ENCODE measurements at places on chromosomes 3 and 15.

GRCh38 chr3:37492468-37492867 is 318.1 kb upstream of the LRRFIP2 start:
- H3K27me3 ChIP-seq: no peaks in the 10 kb centered on the region
- DNase-seq: no peak
- H3K27ac ChIP-seq: peak overlapping the region; percentile 81
- H3K4me1 ChIP-seq: peaks cover 46% of the 10 kb centered on the region

- H3K27me3 ChIP-seq: no peaks in the 10 kb centered on the region
- no peaks in the 10 kb centered on the region for H3K4me1 ChIP-seq
- DNase-seq: no peak
- no peak overlapping the region for H3K27ac ChIP-seq
- H3K36me3 ChIP-seq: no peaks in the 10 kb centered on the region
These were observed 6.9 kb upstream of the CFAP20DC start for GRCh38 chr3:59056706-59057105.

DNA sequence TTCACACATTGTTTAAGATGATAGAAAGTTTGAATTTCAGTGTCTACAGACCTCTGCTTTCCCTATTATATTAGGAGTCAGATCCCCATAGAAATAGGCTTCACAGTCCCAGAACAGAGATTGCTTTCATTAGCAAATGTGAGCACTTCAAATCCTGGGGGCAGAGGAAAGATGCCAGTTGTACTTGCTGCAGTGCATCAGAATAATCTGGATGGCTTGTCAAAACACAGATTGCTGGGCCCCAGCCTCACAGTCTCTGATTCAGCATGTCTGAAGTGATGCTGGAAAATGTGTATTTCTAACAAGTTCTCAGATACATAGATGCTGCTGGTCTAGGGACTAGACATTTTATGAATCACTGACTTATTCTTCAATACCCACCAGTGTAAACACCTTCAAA is 375.2 kb downstream of the FGF12 start:
- no peak for DNase-seq
- H3K36me3 ChIP-seq: no peaks in the 10 kb centered on the region
- H3K4me1 ChIP-seq: no peaks in the 10 kb centered on the region
- no peak overlapping the region for H3K27ac ChIP-seq

DNA sequence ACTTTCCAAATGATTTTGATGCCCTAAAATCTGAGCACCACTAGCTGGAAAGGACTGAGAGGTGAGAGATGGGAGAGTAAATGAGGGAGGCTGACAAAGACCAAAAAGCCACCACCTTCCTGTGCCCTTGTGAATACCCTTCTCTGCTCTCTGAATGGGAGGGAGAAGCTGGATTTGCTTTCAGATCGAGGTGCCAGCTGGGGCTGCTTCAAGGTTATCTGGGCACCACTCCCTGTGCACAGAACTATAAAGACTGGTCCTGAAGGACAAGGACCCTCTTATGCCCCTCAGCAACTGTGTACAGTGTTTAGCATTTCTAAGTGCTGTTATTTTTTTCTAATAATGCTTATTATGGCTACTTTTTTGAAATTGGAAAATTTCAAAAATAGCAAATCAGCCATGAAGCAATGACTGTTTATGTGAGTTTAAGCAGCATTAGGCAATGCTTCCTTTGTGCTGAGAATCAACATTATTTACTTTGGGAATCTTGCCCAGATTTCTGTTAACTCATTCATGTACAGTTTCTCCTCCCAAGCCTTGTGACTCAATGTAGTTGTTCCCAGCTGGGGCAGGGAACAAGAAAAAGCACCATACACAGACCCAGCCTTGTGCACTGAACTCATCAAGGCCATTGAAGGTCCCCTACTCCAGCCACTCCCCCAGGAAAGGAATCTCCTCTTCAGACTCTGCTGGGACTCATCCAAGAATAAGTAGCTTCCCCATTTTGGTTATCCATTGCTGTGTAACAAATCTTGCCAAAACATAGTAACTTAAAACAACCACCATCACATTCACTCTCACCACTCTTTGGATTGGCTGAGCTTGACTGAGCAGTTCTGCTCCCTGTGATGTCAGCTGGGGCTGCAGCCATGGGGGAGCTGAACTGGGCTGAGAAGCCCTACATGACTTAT is 37.3 kb upstream of the CDV3 start:
- peaks cover 9% of the 10 kb centered on the region for H3K4me1 ChIP-seq
- H3K36me3 ChIP-seq: no peaks in the 10 kb centered on the region
- peak overlapping the region; percentile 22 for H3K27ac ChIP-seq
- H3K4me3 ChIP-seq: no peak overlapping the region
- H3K27me3 ChIP-seq: no peaks in the 10 kb centered on the region

GRCh38 chr3:155093261-155093660 is 13.1 kb downstream of the MME start:
- H3K36me3 ChIP-seq: no peaks in the 10 kb centered on the region
- H3K27me3 ChIP-seq: no peaks in the 10 kb centered on the region
- H3K27ac ChIP-seq: no peak overlapping the region
- DNase-seq: no peak

GRCh38 chr15:25171111-25171811 is 216.5 kb downstream of the SNRPN start:
- no peaks in the 10 kb centered on the region for H3K27me3 ChIP-seq
- H3K4me1 ChIP-seq: no peaks in the 10 kb centered on the region
- DNase-seq: peak; percentile 17
- H3K36me3 ChIP-seq: no peaks in the 10 kb centered on the region
- H3K27ac ChIP-seq: no peak overlapping the region

GRCh38 chr3:9113040-9113439 is 136.4 kb downstream of the SRGAP3 start:
- DNase-seq: no peak
- H3K36me3 ChIP-seq: no peaks in the 10 kb centered on the region
- H3K4me1 ChIP-seq: no peaks in the 10 kb centered on the region
